ENCODE measurements at places on chromosomes 3 and 15.

DNA sequence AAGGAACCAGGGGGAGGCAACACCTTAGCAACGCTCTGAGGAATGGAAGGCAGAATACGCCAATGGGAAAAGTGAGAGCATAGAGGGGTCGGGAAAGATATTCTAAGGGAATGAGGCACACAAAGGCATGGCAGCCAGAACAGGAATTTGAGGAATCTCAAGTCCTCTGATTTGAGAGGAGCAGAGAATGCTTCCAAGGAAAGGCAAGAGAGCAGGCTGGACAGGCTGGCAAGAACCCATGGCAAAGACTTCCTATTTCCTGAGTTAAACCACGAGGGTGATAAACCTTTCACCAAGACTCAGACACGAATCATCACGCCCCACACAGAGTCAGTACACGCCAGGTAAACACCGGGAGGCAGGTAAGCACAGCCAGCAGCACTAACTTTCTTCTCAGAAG, 109.8 kb downstream of the IGF2BP2 start:
- no peak for DNase-seq

DNA sequence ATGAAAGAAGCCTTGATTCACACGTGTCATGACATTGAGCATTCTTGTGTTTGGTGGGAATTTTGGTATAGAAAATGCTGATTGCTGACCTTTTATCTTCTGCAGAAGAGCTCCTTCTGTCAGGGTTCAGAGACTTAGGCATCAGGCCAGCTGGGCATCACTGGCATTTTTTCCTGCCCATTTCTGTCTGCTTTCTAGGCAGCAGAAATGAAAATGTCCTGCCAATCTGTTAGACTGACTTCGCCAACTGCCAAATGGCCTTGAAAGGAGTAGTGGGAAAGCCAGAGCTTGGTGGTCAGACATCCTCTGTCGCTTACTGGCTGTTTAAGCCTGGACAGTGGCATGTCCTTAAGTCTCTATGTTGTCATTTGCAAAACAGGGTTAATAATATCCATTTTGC, 57.4 kb downstream of the EEFSEC start:
- DNase-seq, result no peak

- no peak for DNase-seq
These were observed 148.6 kb downstream of the FGF12 start for GRCh38 chr3:192578729-192579128.

- DNase-seq, result no peak
These were observed 8.9 kb downstream of the MUC20 start for GRCh38 chr3:195729476-195730251.

- no peak for DNase-seq
These were observed 40.0 kb upstream of the TUSC7 start for GRCh38 chr3:116669576-116669975.

DNA sequence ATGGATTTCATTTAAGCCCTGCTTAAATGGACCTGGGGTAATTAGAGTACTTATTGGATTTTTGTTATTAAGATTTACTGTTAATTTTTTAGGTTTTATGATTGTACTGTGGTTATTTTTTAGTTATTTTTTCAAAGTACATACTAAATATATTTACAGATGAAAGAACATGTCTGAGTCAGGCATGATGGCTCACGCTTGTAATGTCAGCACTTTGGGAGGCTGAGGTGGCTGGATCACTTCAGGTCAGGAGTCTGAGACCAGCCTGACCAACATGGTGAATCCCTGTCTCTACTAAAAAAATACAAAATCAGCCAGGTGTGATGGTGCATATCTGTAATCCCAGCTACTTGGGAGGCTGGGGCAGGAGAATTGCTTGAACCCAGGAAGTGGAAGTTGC, 16.2 kb upstream of the RPL24 start:
- no peak for DNase-seq

All from T-helper 9 cell (primary cell).